ENCODE measurements at places on chromosomes 11 and 22.
A peak's percentile ranks its signal among the peaks of the same experiment; 100 is the strongest.

DNA sequence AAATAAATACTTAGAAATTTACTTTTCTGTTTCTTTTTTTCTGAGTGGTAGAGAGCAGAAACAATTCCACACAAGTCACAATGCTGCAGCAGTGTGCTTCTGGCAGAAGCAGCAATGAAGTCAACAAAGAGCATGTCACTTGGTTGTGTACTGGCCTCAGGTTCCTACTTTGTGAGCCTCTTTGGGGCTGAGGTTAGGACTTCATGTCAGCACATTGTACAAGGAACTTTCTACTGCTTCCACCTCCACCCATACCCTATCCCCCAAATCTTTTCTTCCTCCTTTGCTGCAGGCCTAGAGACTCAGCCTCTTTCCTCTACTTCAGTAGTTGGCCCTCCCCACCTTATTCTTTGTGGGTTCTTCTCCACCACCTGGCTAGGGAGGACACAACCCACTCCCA, 252.7 kb upstream of the PITPNB start:
- DNase-seq = no peak

DNA sequence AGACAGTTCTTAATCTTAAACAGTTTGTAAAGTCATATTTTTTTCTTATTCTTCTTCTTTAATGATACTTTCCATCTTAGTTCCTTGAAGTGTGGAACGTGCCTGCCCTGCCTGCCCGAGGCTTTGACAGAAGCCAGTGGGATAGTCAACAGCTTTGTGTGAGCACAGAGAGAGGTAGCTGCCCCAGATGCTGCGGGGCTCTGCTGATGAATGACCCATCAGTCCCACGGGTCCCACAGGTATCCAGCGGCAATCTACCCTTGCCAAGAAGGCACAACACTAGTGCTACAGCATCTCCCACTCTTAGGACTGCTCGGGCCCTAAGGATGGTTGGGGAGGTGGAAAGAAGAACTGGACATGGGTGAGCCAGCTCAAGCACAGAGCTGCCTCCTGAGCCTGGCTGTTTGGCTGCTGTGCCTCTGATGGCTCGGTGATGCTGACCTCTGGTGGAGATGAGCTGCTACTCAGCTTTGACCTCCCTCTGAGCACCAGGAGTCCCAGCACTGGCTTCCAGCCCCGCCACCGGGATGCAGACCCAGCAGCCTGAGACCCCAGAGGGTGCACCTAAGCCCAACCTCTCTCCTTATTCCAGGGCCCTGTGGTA, 11.8 kb upstream of the APLNR start:
- DNase-seq = peak; percentile 16

DNA sequence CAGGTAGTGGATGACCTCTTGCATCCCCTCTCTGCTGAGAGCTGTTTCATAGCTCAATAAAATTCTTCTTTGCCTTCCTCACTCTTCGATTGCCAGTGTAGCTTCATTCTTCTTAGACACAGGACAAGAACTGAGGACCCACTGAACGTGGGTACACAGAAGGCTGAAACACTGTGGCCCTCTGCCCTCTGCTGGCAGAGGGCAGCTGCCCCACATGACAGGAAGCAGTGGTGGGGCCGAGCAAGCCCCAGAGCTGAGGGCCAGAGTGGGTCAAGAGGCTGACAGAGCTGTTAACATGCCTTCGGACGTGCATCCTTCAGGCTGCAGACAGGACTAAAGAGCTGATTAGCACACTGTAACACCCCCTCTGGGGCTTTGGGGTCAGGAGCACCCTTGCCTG, 15.6 kb downstream of the SMC1B start:
- no peak for DNase-seq

GRCh38 chr22:30044881-30045493, 35.3 kb upstream of the HORMAD2 start:
- no peak for DNase-seq

DNA sequence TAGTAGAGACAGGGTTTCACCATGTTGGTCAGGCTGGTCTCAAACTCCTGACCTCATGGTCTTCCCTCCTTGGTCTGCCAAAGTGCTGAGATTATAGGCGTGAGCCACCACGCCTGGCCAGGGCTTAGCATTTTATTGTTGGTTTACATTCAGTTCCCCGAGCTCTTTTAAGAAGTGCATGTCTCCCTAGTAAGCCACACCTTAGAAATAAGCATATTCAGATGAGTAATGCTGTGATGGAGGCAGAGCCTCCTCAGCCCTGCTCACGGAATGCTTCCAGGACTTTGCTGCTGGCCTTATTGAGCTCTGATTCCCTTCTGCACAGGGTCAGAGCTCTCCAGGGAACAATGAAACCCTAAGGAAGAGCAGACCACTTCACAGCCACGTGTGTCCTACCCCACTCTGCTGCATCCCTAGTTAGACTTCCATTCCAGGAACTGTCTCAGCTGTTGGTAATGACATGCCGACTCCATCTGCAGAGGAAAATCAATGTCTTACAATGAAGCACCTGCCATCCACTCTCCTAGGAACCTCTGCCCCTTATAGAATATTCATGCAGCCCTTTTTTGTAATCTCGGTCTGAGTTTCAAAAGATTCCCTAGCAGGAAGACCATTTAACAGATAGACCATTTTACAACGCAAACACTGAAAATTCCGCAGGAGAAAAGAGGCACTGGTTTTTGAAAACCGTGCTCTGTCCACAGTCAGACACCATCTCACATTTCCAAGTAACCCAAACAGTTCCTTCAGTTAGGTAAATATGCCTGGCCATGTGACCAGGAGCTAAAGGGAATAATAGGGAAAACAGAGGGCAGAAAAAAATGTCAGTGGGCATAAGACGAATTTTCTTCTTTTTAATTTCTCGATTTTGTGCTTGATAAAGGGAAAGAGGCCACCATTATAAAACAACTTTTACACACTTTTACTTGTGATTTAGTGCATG, 1.7 kb upstream of the JAM3 start:
- no peak for DNase-seq

- no peak for DNase-seq
These were observed 4.6 kb downstream of the ETS1 start for GRCh38 chr11:128582496-128583366.

- DNase-seq = no peak
These were observed 13.2 kb upstream of the SSTR3 start for GRCh38 chr22:37225481-37225880.

DNA sequence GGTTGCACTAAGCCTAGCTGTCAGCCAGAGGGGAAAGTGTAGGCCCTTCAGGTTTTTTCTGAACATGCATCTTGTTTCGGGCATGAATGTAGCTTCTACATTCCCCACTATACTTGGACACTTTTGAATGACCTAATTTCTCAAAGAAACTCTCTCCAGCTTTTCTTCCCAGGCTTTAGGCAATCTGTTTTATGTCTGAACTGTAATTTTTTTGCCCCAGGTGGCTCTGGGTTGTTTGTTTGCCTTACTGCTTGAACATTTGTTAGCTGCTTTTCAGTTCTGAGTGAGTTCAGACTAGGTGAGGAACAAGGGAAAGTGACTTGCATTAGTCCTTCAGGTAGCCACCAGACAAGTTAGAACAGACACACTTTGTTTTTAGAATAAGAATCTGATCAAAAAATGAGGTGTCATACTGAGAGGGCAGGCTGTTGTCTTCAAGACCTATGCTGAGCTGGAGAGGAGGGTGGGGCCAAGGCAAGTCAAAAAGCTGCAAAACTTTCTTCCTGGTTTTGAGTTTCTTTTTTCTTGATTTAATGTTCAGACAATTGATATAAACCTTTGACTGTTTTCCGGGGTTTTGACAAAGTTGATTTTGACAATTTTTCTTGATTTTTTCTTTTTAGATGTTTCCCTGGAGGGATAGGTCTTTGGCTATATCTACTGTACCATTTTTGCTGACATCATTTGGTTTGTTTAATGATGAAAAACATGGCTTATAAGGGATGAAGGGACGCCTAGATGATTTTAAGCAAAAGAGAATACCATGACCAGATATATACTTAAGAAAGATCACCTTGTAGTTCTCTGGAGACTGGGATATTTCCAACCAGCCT, 182.8 kb downstream of the WNT11 start:
- DNase-seq = no peak

- DNase-seq = no peak
These were observed 11.6 kb downstream of the GRIK4 start for GRCh38 chr11:120523196-120523595.

DNA sequence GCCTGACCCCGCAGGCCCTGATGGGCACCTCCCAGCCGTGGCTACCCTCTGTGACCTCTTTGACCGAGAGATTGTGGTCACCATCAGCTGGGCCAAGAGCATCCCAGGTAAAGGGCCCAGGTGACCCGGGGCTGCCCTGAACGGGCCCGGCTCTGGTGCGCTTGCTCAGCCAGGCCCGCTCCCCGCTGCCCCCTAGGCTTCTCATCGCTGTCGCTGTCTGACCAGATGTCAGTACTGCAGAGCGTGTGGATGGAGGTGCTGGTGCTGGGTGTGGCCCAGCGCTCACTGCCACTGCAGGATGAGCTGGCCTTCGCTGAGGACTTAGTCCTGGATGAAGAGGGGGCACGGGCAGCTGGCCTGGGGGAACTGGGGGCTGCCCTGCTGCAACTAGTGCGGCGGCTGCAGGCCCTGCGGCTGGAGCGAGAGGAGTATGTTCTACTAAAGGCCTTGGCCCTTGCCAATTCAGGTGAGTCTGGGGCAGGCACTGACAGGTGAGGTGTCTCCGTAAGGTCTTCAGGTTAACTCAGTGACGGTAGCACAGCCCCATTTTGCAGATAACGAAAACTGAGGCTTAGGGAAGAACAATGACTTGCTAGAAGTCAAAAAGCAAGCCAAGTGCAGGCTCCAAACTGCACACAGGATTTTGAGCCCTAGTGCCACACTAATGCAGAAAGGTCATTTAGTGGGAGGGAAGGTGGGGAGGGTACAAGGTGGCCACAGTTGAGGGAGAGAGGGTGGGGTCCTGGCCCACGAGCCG, 2.4 kb downstream of the TRMT112 start:
- DNase-seq = no peak

DNA sequence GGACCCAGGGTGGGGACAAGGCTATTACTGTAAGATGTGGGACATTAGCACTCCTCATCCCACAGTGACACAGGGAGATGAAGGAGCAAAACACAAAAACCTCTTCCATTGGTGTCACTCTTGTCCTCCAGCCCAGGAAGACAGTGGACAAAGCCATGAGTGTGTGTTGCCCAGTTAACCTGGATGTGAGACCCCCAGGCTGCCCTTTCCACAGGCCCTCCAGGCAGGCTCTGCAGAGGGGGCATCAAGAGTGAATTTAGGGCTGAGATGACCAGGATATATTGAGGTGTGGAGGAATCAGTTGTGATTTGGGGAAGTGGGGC, 111.3 kb downstream of the GGTLC2 start:
- DNase-seq = no peak

GRCh38 chr22:32665676-32666075, 135.8 kb upstream of the TIMP3 start:
- DNase-seq = no peak
